ENCODE measurements at places on chromosomes 11 and 22. TPM values are rescaled to one million over a fixed set of nuclear protein-coding genes. Genes with fewer than 3 reads are reported as not detected.
A peak's percentile ranks its signal among the peaks of the same experiment; 100 is the strongest.

Gene NPAS4
- 0.19 TPM for total RNA-seq

- no peak overlapping the region for H3K4me3 ChIP-seq
- H3K4me1 ChIP-seq: no peaks in the 10 kb centered on the region
- DNase-seq: no peak
- H3K27me3 ChIP-seq: no peaks in the 10 kb centered on the region
- H3K36me3 ChIP-seq: no peaks in the 10 kb centered on the region
- no peak overlapping the region for H3K27ac ChIP-seq
Observed at GRCh38 chr22:30183861-30184278, 62.7 kb downstream of the LIF start.

DNA sequence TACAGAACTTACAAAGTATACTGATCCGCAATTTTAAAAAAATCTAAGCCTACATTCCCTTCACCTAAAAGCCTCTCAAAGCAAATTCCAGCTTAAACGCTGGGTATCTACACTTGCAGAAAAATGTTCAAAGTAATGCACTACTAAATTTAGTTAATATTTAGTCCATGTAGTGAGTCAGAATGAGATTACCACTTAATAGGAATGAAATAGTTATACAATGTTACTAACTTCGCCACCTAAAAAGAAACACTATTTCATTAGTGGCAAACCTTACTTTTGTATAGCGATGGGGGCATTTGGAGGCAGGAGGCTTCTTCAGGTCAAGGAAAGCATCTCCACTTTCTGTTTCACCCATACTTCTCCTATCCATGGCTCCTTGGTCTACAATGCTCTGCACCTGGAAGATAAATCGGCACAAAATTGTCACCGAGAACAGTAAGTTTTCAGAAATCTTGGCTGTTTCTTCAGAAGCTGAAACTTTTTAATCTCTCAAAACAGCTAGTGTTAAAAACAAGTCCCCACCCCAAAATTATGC, 1.2 kb downstream of the EIF4ENIF1 start:
- H3K4me3 ChIP-seq: peak overlapping the region; percentile 85
- H3K27ac ChIP-seq: peak overlapping the region; percentile 86
- H3K36me3 ChIP-seq: peaks cover 5% of the 10 kb centered on the region
- peaks cover 13% of the 10 kb centered on the region for H3K4me1 ChIP-seq
- H3K27me3 ChIP-seq: no peaks in the 10 kb centered on the region
- DNase-seq: no peak

DNA sequence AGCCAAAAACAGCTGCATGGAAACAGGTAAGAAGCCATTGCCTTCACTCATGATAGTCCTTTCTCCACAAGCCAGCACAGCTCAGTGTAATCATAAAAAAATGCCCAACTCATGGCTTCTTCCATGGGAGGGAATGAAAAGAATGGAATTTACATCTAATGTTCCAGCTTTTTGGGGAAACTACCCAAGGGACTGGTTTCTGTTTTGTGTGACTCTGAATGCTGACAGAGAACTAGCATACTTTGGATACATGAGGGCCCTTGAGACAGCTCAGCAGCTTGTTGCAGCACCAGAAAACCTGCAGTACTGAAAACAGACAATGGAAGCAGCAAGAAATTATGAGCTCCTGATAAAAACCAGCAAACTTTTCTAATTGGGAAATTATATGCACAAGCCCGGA, 24.2 kb upstream of the HORMAD2 start:
- no peaks in the 10 kb centered on the region for H3K4me1 ChIP-seq
- no peaks in the 10 kb centered on the region for H3K27me3 ChIP-seq
- H3K4me3 ChIP-seq: no peak overlapping the region
- DNase-seq: no peak

DNA sequence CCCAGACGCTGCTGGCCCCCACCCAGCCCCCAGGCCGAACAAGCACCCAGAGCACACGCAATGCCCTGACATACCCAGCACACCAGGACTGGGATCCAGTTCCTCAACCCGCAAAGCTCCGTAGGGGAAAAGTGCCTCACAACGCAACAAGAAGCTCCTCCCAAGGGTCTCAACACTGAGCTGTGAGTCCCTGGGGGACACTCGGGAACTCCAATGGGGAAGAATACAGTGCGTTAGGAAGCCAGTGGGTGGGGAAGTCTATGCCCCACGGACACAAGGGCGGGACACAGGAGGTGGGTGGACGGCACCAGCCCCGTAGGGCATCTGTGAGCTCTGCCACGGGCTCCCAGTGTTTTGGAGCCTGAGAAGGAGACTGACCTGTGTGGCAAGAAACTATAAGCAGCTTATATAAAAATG, 1.6 kb downstream of the DEAF1 start:
- peaks cover 2% of the 10 kb centered on the region for H3K36me3 ChIP-seq
- H3K27me3 ChIP-seq: no peaks in the 10 kb centered on the region
- no peak overlapping the region for H3K27ac ChIP-seq

GRCh38 chr11:1193326-1194230, 29.3 kb upstream of the MUC5B start:
- H3K27ac ChIP-seq: no peak overlapping the region
- H3K4me1 ChIP-seq: no peaks in the 10 kb centered on the region
- DNase-seq: peak; percentile 31
- no peak overlapping the region for H3K4me3 ChIP-seq
- H3K27me3 ChIP-seq: no peaks in the 10 kb centered on the region
- H3K36me3 ChIP-seq: no peaks in the 10 kb centered on the region

Gene OR52I1
- total RNA-seq: not detected

Gene NFRKB
- 25.2 TPM for total RNA-seq

GRCh38 chr11:34278693-34279297, 79.0 kb downstream of the ABTB2 start:
- H3K27me3 ChIP-seq: no peaks in the 10 kb centered on the region
- no peaks in the 10 kb centered on the region for H3K36me3 ChIP-seq
- H3K4me1 ChIP-seq: peaks cover 16% of the 10 kb centered on the region
- no peak overlapping the region for H3K4me3 ChIP-seq
- peak overlapping the region; percentile 25 for H3K27ac ChIP-seq
- no peak for DNase-seq

Gene TEX54
- not detected for total RNA-seq

DNA sequence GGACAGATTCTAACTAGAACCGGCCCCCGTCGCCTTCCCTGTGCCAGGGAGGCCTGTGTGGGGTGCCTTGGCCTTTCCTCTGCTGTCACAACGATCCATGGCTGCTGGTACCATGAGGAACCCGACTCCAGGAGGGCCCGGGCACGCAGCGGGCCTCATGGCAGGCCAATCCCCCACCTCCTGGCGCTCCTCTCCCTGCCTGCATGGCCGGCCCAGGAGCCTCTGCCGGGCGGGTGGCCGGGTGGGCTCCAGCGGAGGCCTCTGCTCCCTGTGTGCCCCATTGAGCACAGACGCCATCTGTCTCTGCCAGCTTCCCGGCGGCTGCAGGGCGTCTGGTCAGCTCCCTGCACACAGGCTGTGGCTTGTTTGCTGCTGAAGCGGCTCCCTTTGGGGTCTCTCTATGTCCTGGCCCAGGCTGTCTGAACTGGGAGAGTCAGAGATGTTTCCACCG, 86.5 kb downstream of the MYEOV start:
- no peaks in the 10 kb centered on the region for H3K4me1 ChIP-seq
- peak; percentile 50 for DNase-seq
- no peaks in the 10 kb centered on the region for H3K36me3 ChIP-seq
- no peaks in the 10 kb centered on the region for H3K27me3 ChIP-seq

DNA sequence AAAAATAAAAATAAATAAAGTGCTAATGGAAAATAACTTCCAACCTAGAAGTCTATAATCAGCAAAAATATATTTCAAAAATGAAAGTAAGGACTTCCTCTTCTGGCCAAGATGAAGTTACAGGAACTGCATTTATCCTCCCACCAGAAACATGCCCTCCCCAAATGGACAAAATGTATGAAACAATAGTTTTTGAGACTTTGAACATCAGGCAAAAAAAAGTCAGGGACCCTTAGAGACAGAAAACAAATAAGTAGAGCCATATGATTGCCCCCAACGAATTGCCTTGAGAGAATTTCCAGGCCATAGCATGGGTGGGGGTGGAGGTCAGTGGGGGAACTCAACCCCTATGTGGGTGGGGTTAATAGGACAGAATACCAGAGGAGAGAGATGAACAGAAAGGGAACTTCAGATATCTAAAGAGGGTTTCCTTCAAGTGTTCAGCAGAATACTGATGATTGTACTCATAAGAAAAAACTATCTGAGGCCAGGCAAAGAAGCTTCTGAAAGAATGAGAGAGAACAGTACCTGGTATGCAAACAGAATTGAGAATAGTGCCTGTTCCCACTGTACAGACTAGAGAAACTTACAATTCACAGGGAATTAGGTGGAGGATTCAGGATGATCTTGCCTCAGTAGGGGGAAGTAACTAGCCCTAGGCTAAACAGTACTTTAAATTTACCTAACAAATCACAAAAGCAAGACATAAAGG, 26.6 kb upstream of the IL10RA start:
- no peaks in the 10 kb centered on the region for H3K36me3 ChIP-seq
- H3K27ac ChIP-seq: no peak overlapping the region
- H3K4me1 ChIP-seq: no peaks in the 10 kb centered on the region
- no peak for DNase-seq
- H3K4me3 ChIP-seq: no peak overlapping the region
- H3K27me3 ChIP-seq: no peaks in the 10 kb centered on the region

DNA sequence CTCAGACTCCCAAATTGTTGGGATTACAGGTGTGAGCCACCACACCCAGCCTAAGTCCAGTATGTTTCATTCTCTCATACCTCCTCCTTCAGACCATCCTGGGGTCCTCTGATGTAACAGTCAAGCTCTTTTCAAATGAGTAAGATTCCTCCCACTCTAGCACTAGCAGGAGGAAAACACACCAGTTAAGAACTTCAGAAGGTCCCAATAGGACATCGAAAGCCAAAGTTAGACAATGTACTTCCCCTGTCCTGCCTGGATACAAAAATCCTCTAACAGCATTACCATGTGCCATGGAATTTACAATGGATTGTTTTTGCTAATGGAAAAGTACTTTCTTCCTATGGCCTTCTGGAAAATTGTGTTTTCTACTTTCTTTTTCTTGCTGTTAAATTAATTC, 67.1 kb downstream of the CCDC34 start:
- no peak overlapping the region for H3K27ac ChIP-seq
- H3K4me3 ChIP-seq: no peak overlapping the region
- no peaks in the 10 kb centered on the region for H3K4me1 ChIP-seq
- H3K27me3 ChIP-seq: no peaks in the 10 kb centered on the region

Gene HORMAD2
- not detected for total RNA-seq

Gene MEI1
- 14.6 TPM for total RNA-seq

- no peaks in the 10 kb centered on the region for H3K27me3 ChIP-seq
- H3K4me1 ChIP-seq: no peaks in the 10 kb centered on the region
- H3K27ac ChIP-seq: no peak overlapping the region
- H3K4me3 ChIP-seq: no peak overlapping the region
Observed at GRCh38 chr22:36746375-36746970, 29.4 kb downstream of the IFT27 start.

- H3K36me3 ChIP-seq: no peaks in the 10 kb centered on the region
- H3K27ac ChIP-seq: no peak overlapping the region
- no peaks in the 10 kb centered on the region for H3K27me3 ChIP-seq
- no peak overlapping the region for H3K4me3 ChIP-seq
- no peak for DNase-seq
Observed at GRCh38 chr11:107337917-107338316, 119.7 kb downstream of the CWF19L2 start.

GRCh38 chr11:61329871-61330270, 3.0 kb downstream of the DDB1 start:
- H3K27me3 ChIP-seq: no peaks in the 10 kb centered on the region
- no peak overlapping the region for H3K27ac ChIP-seq
- no peak overlapping the region for H3K4me3 ChIP-seq
- H3K36me3 ChIP-seq: peaks cover 5% of the 10 kb centered on the region
- H3K4me1 ChIP-seq: peaks cover 4% of the 10 kb centered on the region

Gene ADM2
- 8.0 TPM for total RNA-seq

- H3K27ac ChIP-seq: no peak overlapping the region
- H3K36me3 ChIP-seq: no peaks in the 10 kb centered on the region
- H3K27me3 ChIP-seq: no peaks in the 10 kb centered on the region
- no peak for DNase-seq
- H3K4me1 ChIP-seq: no peaks in the 10 kb centered on the region
Observed at GRCh38 chr11:99257131-99257530, 236.4 kb downstream of the CNTN5 start.

GRCh38 chr22:26709617-26710390, 52.4 kb downstream of the MIAT start:
- no peak overlapping the region for H3K27ac ChIP-seq
- H3K27me3 ChIP-seq: no peaks in the 10 kb centered on the region
- no peak for DNase-seq
- H3K4me1 ChIP-seq: no peaks in the 10 kb centered on the region
- H3K4me3 ChIP-seq: no peak overlapping the region

Gene LUZP2
- total RNA-seq: 0.19 TPM

Gene PDE2A
- total RNA-seq: 42.0 TPM

DNA sequence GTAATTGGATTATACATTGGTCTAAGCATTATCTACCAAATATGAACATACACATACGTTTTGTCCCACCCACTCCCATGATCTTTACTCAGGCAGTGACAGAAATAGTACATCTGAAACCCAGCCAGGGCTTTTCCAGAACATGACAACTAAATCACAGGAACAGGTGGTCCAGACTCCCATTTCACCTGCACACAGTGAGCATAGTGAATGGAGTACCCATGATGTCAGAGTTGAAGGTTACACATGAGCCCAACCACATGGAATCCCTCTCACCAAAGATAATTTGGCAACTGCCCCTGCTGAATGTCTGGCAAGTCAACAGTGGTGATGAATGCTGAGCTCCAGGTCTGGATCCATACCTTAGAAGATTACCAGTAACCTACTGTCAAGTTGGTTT, 411.9 kb upstream of the LUZP2 start:
- H3K27ac ChIP-seq: no peak overlapping the region
- H3K27me3 ChIP-seq: no peaks in the 10 kb centered on the region
- no peaks in the 10 kb centered on the region for H3K36me3 ChIP-seq
- DNase-seq: no peak
- no peaks in the 10 kb centered on the region for H3K4me1 ChIP-seq
- H3K4me3 ChIP-seq: no peak overlapping the region

DNA sequence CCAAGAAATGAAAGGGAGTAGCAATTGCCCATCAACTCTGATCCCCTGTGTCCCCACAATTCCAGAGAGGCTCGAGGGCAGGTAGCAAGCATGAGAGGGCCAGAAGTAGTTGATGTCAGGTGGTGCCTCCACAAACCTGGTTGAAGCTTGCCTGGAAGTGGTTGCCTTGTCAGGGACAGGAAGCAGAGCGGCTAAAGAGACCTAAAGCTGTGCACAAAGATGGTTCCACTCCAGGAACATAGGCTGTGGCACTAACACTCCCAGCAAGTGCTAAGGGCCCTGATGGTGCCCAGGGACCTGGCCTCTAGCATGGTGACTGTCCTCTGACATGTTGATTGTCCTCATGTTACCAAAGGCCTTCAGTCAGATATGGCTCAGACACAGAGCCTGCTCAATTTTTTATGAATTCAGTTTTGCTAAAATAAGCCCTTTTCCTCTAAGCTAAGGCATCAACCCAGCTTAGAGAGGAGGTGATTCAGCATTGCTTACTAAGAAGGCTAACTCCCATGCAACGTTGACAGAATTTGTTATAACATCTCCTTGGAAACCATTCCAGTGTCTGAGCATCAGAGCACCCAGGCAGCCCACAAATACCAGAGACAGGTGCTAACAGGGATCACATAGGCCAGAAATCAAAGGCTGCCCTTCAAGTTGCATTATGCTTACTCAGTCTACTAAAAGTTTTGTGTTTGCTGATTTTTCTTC, 196.3 kb upstream of the ARHGAP20 start:
- no peaks in the 10 kb centered on the region for H3K4me1 ChIP-seq
- H3K27ac ChIP-seq: no peak overlapping the region
- H3K27me3 ChIP-seq: no peaks in the 10 kb centered on the region
- no peaks in the 10 kb centered on the region for H3K36me3 ChIP-seq
- no peak overlapping the region for H3K4me3 ChIP-seq
